ENCODE measurements at places on chromosomes 1 and 21. TPM values are rescaled to one million over a fixed set of nuclear protein-coding genes. Genes with fewer than 3 reads are reported as not detected.

GRCh38 chr1:54922921-54923421, 36.0 kb upstream of the DHCR24 start:
- no peak overlapping the region for H3K4me3 ChIP-seq
- peaks cover 3% of the 10 kb centered on the region for H3K27me3 ChIP-seq
- no peaks in the 10 kb centered on the region for H3K36me3 ChIP-seq
- H3K4me1 ChIP-seq = no peaks in the 10 kb centered on the region

- no peak within 1 kb of the TSS for H3K27ac ChIP-seq
- no peaks in the 10 kb centered on the region for H3K36me3 ChIP-seq
- H3K4me1 ChIP-seq = peaks cover under 1% of the 10 kb centered on the region
- no peak within 1 kb of the TSS for H3K4me3 ChIP-seq
These were observed at the start of gene ZNF648 for GRCh38 chr1:182061594-182061993. Gene ZNF648 (minus strand): TSS chr1:182061712. CDS start chr1:182058010, 3,702 bp downstream.

DNA sequence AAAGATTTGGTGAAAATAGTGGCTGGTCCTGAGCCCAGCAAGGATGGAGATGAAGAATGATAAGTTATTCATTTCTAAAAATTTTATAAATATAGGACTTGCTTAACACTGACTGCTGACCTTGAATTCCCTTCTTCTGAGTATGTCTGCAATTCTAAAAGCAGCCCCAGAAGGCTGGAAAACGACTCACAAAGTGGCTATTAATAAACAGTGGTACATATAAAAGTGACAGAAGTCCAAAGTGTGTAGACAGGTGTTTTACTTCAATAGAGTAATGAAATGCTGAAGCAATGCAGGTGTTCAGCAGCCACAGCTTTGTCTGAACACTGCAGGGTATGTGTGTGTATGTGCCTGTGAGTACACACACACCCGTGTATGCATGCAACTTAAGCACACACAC, 219.0 kb upstream of the NRIP1 start:
- H3K4me1 ChIP-seq = no peaks in the 10 kb centered on the region
- no peak for DNase-seq
- no peaks in the 10 kb centered on the region for H3K36me3 ChIP-seq
- no peak overlapping the region for H3K27ac ChIP-seq

GRCh38 chr1:168976267-168976666, 130.2 kb upstream of the ATP1B1 start:
- no peaks in the 10 kb centered on the region for H3K27me3 ChIP-seq
- no peak overlapping the region for H3K27ac ChIP-seq
- DNase-seq = no peak
- H3K36me3 ChIP-seq = no peaks in the 10 kb centered on the region
- H3K4me3 ChIP-seq = no peak overlapping the region

GRCh38 chr1:200873671-200874397, 1.1 kb downstream of the GPR25 start:
- peaks cover 65% of the 10 kb centered on the region for H3K4me1 ChIP-seq
- H3K27me3 ChIP-seq = peaks cover 44% of the 10 kb centered on the region
- H3K27ac ChIP-seq = no peak overlapping the region
- H3K36me3 ChIP-seq = no peaks in the 10 kb centered on the region
- no peak overlapping the region for H3K4me3 ChIP-seq

GRCh38 chr1:243582326-243582725, 267.7 kb downstream of the AKT3 start:
- H3K27ac ChIP-seq = no peak overlapping the region
- H3K4me3 ChIP-seq = no peak overlapping the region
- H3K36me3 ChIP-seq = peaks cover 62% of the 10 kb centered on the region
- no peak for DNase-seq
- no peaks in the 10 kb centered on the region for H3K27me3 ChIP-seq
- peaks cover 4% of the 10 kb centered on the region for H3K4me1 ChIP-seq

DNA sequence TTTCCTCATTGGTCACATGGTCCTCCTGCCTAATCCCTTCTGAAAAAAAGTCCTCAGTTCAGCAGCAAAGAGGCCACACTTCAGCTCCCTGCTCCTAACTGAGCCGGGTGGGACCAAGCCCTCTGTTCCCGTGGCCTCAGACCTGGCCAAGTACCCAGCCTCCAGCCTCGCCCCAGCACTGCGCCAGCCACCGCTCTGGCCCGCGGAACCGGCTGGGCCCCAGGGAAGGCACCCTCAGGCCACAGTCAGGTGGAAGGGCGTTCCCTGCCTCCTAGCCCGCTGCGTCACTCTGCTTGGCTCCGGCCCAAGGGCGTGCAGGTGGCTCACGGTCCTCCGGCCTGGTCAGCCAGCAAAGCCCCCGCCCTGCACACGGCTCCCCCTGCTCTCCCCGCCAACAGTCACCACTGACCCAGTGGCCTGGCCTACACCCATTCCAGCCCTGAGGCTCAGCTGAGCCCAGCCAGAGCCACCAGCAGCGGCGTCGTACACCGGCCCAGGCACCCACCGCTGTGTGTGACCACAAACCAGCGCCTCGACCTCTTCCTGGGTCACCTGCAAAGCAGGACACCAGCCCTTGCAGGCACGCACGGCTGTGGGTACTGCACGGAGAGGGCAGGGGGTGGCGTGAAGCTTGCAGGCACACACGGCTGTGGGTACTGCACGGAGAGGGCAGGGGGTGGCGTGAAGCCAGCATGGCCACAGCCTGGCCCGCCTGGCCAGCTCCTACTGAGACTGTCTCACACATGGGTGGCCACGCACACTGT, 19.4 kb downstream of the NADK start:
- no peak for DNase-seq
- no peak overlapping the region for H3K4me3 ChIP-seq
- peaks cover 29% of the 10 kb centered on the region for H3K36me3 ChIP-seq
- no peak overlapping the region for H3K27ac ChIP-seq

Gene SLAMF9
- not detected for total RNA-seq

DNA sequence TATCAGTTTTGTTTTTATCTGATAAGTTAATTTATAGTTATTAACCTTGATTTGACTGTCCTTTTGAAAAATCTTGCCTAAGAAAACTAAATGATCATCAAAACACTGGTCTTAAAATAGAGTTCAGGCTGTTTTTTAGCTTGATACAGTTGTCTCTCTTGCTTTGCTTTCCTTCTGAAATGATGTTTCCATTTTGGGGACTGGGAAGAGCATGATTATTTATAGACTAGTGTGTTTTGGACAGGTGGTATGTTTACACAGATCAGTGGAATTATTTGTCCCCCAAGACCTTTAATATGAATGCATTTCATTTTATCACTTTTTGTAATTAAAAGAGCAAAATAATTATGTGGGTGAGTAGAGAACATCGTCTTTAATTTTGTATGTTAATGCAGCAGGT, 90.8 kb downstream of the XPR1 start:
- H3K27ac ChIP-seq = no peak overlapping the region
- H3K27me3 ChIP-seq = no peaks in the 10 kb centered on the region
- peaks cover 21% of the 10 kb centered on the region for H3K36me3 ChIP-seq

Gene PLEKHO1
- 28.7 TPM for total RNA-seq

DNA sequence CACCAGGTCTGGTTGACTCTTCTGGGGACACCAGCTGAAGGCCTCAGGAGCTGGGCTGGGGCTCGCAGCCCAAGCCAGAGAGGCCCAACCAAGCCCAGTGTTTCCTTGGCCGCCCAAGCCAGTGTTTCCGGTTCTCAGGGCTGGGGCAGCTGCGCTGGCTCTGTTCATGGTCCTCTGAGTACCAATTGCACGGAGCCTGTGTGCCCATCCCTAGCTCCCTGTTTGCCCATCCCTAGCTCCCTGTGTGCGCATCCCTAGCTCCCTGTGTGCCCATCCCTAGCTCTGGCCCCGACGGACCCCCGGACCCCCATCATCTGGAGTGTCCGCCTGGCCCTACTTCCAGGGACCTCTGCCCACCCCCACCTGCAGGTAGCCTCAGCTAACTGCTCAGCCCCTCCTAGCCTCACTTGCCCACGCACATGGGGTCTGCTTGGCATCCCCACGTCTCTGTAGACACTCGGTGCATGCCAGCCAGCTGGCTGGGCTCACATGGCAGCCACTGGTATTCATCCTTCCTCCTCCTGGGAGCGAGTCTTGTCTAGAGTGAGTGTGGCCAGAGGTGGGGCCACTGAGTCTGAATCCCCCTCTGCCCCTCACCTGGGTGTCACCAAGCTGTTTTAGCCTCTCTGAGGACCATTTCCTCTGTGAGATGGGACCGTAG, 64.0 kb downstream of the WNT9A start:
- peak; percentile 5 for DNase-seq
- H3K4me1 ChIP-seq = peaks cover 22% of the 10 kb centered on the region
- no peak overlapping the region for H3K27ac ChIP-seq
- no peaks in the 10 kb centered on the region for H3K27me3 ChIP-seq

- no peaks in the 10 kb centered on the region for H3K27me3 ChIP-seq
- H3K27ac ChIP-seq = no peak overlapping the region
- H3K4me1 ChIP-seq = no peaks in the 10 kb centered on the region
These were observed 1325.8 kb upstream of the PRMT6 start for GRCh38 chr1:105730701-105731100.

Gene CDKN2C
- 16.8 TPM for total RNA-seq

DNA sequence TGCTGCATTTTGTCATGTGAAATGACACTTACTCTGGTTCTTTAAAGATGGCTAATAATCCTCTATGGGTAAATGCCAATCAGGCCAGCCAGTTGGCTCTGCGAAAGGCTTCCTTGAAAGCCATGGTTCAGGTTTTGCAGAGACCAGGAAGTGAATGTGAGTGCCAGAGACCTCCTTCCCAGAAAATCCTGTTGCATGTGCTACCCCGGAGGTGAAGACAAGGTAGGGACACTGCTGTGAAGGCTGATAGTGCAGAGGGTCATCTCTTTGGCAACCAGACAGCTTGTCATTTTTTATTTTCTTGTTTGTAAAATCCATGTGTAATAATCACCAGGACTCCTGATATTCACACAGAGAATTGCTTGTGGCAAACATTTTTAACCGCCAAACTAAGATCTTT, 18.7 kb downstream of the LRRC8D start:
- H3K4me1 ChIP-seq = peaks cover 19% of the 10 kb centered on the region
- H3K27me3 ChIP-seq = no peaks in the 10 kb centered on the region
- DNase-seq = no peak
- no peak overlapping the region for H3K27ac ChIP-seq
- peaks cover 6% of the 10 kb centered on the region for H3K36me3 ChIP-seq
- no peak overlapping the region for H3K4me3 ChIP-seq

DNA sequence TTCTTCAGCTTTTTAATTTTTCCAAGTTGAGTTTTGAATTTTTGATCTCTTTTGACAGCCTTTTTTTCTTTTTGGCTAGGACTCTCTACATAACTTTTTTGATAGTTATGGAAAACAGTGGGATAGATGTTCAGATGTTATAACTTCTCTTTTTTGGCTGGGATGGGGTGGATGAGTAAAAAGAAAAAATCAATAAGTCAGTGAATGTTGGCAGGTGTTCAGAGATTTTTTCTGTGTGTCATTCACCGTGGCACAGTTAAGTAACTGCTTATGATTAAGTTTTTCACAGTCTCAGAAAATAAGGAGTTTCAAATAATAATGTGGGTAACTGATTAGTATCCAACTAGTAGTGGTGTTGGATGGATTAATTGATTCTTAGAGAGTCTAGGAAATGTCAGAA, 24.0 kb downstream of the HS2ST1 start:
- H3K36me3 ChIP-seq = no peaks in the 10 kb centered on the region
- H3K27me3 ChIP-seq = no peaks in the 10 kb centered on the region
- no peak for DNase-seq
- no peak overlapping the region for H3K27ac ChIP-seq

DNA sequence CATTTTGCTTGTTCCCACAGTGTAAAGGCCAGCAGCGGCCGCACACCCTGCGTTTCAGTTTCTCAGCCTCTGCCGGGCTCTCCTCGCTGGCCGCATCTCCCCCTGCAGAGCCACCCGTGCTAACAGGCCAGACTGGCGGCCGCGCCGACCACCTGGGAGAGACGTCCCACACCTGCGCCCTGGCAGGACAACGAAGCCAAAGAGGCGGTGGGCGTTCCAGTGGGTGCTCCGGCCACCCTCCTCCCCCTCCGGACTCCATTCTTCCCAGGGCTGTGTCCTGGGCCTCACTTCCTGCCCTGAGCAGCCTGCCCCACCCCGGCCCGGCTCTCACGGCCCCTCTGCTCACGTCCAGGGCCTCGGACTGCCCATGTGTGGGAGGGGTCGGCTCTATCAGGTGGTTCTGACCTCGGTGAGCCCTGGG, 31.9 kb upstream of the SLC19A1 start:
- H3K4me1 ChIP-seq = no peaks in the 10 kb centered on the region
- no peaks in the 10 kb centered on the region for H3K27me3 ChIP-seq
- no peaks in the 10 kb centered on the region for H3K36me3 ChIP-seq
